ENCODE measurements at places on chromosomes 16 and 17. TPM values are rescaled to one million over a fixed set of nuclear protein-coding genes. Genes with fewer than 3 reads are reported as not detected.

TBC1D3I gene
- total RNA-seq, result 1.5 TPM

- DNase-seq, result no peak
Measured at GRCh38 chr17:64157669-64158180, 27.8 kb upstream of the ERN1 start.

DNA sequence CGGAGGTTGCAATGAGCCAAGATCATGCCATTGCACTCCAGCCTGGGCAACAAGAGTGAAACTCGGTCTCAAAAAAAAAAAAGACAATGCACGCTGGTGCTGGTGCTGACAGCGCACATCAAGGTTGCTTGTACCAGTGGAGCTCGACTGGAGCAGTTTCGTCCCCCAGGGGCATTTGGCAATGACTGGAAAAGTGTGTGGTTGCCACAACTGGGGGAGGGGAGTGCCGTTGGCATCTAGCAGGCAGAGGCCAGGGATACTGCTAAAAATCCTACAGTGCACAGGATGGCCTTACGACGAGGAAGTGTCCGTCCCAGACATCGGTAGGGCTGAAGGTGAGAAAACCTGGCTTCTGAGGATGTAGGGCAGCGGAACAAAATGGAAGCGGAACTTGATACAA is 2.4 kb downstream of the MEAK7 start:
- no peak for DNase-seq

GRCh38 chr17:49890077-49890821 is 42.4 kb upstream of the TAC4 start:
- no peak for DNase-seq

GRCh38 chr17:7367083-7367482 is 12.1 kb downstream of the TMEM95 start:
- no peak for DNase-seq

- no peak for DNase-seq
Measured at GRCh38 chr17:44108440-44109311, 14.8 kb downstream of the HDAC5 start.

SSTR5 gene
- total RNA-seq, result not detected

UNC45B gene
- total RNA-seq, result not detected

GRCh38 chr17:43399839-43400328 is 1.1 kb downstream of the ARL4D start:
- DNase-seq, result no peak

GRCh38 chr17:17711641-17712162 is 30.4 kb downstream of the RAI1 start:
- DNase-seq, result no peak

GRCh38 chr17:79473111-79473875 is 137.6 kb downstream of the RBFOX3 start:
- DNase-seq, result no peak

DNA sequence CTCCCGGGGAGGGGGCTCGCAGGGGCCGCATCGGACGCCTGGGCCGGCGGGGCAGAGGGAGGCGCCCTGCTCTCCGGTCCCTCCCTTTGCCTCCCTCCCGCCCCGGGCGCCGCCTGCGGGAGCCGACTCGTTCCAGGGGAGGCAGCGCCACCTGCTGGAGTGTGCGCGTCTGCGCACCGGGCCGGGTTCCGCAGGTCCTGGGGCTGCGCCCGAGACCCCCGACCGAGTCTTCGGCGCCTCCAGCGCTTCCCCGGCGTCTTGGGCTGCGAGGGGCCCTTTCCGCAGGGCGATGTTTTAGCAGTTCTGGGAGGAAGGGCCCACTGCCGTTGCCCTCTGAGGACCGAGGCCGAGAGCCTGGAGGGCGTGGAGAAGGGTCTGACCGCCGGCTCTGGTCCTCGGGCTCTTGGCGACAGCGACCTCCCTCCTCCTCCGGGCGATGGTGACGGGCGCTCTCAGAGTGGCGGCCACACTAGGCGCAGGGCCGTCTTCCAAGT is 106.3 kb downstream of the SEC14L1 start:
- no peak for DNase-seq

- no peak for DNase-seq
Measured at GRCh38 chr17:8147141-8147804, 4.9 kb downstream of the PER1 start.

GRCh38 chr17:77451245-77451893 is 310.6 kb downstream of the SEC14L1 start:
- no peak for DNase-seq

GRCh38 chr16:47712276-47713224 is 251.4 kb downstream of the PHKB start:
- DNase-seq, result no peak

DNA sequence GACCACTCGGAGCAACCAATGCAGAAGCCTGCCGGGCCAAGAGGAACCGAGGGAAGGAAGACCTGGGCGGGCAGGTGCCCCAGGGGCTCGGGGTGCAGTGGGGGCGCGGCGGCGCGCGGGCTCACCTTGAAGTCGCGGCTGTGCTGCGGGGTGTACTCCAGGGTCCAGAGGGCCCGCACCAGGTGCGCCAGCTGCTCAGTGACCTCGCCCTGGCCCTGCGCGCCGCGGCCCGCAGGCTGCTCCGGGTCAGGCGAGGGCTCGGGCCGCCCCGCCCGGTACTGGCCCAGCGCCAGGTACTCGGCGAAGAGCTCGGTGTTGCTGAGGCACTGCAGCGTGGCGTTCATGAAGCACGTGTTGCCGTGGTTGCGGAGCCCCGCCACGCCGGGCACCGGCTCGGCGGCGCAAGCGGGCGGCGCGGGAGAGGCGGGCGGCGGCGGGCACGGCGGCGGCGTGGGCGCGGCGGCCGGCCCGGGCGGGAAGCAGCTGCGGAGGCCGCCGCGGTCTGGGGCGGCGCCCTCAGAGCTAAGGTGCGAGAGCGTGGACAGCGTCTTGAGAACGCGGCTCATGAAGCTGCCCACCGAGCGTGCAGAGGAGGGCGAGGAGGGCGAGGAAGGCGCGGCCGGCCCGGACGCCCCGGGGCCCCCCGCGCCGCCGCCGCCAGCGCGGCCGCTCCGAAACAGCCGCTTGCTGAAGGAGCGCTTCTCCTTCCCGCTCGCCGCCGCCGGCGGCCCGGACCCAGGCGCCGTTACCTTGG is 562 bp downstream of the USP31 start:
- no peak for DNase-seq

PRSS22 gene
- total RNA-seq, result 0.44 TPM

CCL7 gene
- total RNA-seq, result not detected

TMEM238L gene
- total RNA-seq, result not detected

DNA sequence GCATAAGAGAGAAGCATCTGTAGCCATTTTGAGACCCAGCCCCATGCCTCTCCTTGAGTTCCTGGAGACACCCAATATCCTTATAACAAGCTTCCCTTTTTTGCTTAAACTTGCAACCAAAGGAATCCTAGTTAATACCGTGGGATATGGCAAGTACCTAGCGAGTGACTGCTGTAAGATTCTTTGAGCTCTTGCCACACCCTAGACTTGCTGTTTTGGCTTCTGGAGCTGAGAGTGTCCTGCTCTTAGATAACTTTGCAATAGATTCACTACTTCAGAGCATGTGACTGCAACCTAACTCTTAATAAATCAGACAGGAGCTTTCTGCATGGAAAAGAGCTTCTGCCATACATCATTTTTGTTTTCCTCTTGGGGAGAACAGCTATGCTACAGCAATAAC is 58.3 kb downstream of the AKAP1 start:
- no peak for DNase-seq

DNA sequence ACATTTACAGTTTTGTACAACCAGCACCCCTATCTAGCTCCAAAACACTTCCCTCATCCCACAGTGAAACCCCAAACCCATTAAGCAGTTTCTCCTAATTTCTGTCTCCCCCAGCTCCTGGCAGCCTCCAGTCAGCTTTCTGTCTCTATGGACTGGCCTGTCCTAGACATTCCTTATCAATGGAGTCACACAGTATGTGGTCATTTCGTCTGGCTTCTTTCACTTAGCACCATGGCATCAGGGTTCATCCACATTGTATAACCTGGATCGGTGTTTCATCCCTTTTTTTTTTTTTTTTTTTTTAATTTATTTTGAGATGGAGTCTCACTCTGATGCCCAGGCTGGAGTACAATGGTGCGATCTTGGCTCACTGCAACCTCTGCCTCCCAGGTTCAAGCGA is 68.5 kb downstream of the ZDHHC7 start:
- no peak for DNase-seq

TRPV2 gene
- total RNA-seq, result 58.5 TPM

DNA sequence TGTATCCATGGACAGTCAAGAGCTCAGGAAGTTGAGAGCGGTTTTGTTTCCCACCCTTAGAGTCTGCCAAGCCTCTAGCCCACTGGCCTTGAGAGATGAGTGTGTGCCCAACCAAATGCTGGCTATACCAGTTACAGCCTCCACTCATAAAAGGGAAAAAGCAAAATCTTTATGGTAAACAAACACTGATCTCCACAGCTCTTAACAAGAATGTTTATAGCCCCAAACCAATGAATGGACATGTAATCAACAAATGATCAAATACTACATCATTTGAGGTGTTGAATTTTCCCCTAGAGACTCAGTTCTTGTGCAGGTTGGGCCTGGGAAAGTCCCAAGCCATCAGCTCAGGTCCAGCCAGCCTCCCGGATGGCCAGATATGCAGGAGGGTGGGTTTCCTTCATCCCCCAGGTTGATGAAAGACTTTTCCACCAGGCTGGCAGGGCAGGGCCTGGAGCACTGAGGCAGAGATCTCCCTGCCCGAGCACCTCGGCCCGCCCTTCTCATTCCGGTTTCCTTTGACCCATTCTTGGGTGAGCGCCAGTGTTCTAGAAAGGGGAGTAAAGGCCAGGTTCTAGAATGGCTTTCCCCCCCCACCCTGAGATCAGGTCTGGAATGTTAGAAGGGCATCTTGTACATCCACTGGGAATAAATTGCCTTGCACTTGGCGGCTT is 3.9 kb upstream of the EFTUD2 start:
- no peak for DNase-seq

- no peak for DNase-seq
Measured at GRCh38 chr17:28705074-28705659, 6.5 kb downstream of the PROCA1 start.

GRCh38 chr16:57627184-57627871 is 1.1 kb upstream of the ADGRG1 start:
- no peak for DNase-seq

ANKFN1 gene
- total RNA-seq, result not detected

BAIAP3 gene
- total RNA-seq, result 1.1 TPM

DNA sequence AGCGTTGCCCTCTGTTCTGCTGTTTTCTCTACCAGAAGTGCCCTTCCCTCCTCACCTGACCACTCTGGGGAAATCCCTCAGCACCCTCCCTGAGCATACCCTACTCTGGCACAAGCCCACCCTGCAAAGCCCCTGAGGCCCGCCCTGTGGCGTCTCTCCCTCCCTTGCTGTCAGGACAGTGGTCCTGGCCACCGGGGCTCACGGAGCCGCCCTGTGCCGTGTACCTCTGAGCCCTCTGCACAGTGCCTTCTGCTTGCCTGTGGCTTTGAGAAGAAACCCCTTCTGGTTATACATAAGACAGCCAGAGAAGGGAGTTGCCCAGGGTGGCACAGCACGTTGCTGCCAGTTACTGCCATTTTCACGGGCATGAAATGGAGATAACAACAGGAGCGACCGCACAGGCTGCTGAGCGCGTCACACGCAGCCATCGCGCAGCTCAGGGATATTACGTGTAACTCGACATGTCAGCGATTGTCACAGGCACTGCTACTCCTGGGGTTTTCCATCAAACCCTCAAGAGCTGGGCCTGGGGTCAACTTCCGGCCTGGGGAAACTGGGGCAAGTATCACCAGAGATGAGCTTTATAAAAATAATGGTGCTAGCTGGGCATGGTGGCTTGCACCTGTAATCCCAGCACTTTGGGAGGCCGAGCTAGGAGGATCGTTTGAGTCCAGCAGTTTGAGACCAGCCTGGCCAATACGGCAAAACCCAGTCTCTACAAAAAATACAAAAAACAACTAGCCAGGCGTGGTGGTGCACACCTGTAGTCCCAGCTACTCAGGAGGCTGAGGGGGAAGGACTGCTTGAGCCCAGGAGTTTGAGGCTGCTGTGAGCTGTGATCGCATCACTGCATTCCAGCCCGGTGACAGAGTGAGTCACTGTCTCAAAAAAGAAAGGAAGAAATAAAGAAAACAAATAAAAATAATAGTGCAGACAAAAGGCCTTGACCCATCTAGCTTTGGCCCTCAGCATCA is 14.8 kb downstream of the SCGB1C2 start:
- DNase-seq, result no peak

DNAH9 gene
- not detected for total RNA-seq

MT1A gene
- 16.4 TPM for total RNA-seq

Data from glomerular endothelial cell (primary cell).